Psoas muscle (tissue), 8 donors: ENCODE measurements at places on chromosomes 7 and 10. TPM values are rescaled to one million over a fixed set of nuclear protein-coding genes. Genes with fewer than 3 reads are reported as not detected.

Gene C10orf71
- total RNA-seq = 113 TPM

Gene DGKB
- total RNA-seq = not detected

Gene ADCY1
- total RNA-seq = 4.3 TPM

Gene LDB3
- total RNA-seq = 2,187 TPM

Gene IGFBP3
- total RNA-seq = 39.4 TPM

Gene C10orf90
- not detected for total RNA-seq
